ENCODE measurements at places on chromosomes 6 and 20.
A peak's percentile ranks its signal among the peaks of the same experiment; 100 is the strongest.

- no peak for DNase-seq
Observed at GRCh38 chr20:24762791-24763350, 186.2 kb upstream of the CST7 start.

- no peak for DNase-seq
Observed at GRCh38 chr20:53434662-53435061, 159.0 kb downstream of the ZNF217 start.

DNA sequence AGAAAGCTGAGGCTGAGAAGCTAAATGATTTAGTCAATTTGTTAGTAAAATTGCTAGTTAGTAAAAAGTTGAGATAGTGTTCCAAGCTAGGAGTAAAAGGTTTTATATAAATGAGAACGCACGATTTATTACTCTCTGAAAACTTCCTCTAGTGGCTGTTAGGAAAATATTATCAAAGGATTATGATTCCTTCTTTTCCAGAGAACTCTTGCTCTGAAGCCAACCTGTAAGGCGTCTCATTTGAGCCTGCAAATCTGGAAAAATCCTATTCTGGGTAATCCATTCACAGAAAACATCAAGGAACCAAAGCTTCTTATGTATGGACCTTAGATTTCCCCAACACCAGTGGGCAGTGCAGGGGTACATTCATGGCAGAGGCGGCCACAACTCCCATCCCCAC is 252.7 kb downstream of the SOD2 start:
- no peak for DNase-seq

GRCh38 chr6:88890394-88890793 is 73.0 kb downstream of the RNGTT start:
- no peak for DNase-seq

DNA sequence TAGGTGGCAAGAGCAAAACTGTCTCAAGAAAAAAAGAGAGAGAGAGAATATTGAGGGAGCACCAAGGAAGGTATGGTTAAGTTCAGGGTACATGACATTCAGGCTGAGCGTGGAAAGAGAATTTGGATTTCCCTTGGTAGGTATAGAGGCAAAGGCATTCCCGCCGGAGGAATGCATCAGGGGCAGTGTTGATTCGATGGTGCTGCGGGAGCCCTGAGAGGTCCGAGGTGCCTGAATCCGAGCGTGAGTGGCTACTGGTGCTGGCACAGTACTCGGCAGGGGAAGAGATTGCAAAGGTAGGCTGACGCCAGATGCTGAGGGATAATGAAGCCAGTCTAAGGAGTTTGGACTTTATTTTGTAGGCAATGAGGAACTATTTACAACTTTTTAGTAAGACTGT is 20.0 kb downstream of the BMP6 start:
- no peak for DNase-seq

- no peak for DNase-seq
Observed at GRCh38 chr6:13702809-13703302, 8.8 kb downstream of the RANBP9 start.

- peak; percentile 69 for DNase-seq
Observed at GRCh38 chr6:131948692-131949619, 2.2 kb downstream of the CCN2 start.
